ENCODE measurements at places on chromosomes 13 and 19.

DNA sequence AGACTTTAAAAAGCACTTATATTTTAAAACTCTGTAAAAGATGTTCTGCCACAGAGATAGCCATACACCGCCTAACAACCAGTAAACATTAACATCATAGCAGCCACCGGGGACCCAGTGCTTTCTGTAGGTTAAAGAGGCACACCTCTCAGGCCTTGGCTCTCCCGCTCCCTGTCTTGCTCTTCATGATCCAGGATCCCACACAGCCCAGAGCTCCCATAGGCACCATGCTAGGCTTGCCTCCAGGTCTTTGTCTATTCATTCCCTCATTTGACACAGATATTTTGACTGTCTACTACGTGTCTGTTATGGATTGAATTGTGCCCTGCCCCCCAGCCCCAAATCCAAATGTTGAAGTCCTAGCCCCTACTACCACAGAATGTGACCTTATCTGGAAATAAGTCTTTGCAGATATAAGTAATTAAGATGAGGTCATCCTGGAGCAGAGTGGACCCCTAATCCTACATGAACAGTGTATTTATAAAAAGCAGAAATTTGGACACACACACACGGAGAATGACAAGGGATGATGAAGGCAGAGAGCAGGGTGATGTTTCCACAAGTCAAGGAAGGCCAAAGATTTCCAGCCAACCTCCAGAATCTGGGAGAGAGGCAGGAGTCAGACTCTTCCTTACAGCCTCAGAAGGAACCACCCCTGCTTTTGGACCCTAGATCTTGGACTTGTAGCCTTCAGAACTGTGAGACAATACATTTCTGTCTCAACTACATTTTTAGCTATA is 272.6 kb downstream of the DNAJC15 start:
- no peak for DNase-seq

GRCh38 chr19:33772102-33772857 is 24.4 kb upstream of the KCTD15 start:
- DNase-seq: no peak

- DNase-seq: no peak
Measured at GRCh38 chr13:82647540-82647939, 1234.7 kb downstream of the SLITRK1 start.

- no peak for DNase-seq
Measured at GRCh38 chr13:110392510-110393240, 85.6 kb downstream of the COL4A2 start.

- no peak for DNase-seq
Measured at GRCh38 chr13:97221046-97221445, 1.1 kb upstream of the MBNL2 start.

DNA sequence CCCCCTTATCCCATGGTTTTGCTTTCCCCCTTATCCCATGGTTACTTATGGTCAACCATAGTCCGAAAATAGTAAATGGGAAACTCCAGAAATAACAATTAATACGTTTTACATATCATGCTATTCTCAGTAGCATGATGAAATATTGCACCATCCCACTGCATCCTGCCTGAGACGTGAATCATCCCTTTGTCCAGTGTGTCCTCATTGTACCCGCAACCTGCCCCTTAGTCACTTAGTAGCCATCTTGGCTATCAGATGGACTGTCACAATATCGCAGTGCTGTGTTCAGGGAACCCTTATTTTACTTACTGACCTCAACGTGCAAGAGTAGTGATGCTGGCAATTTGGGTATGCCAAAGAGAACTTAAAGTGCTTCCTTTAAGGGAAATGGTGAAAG is 10.5 kb upstream of the NBEA start:
- no peak for DNase-seq

Data from stimulated activated CD4-positive, alpha-beta T cell treated with anti-CD3 and anti-CD28 coated beads, Interleukin-1b, Interleukin-23, amount 100 ng/mL, for 1 hour (primary cell).